HCT116 (cell line): ENCODE measurements at places on chromosomes 5 and 9.

GRCh38 chr5:138659121-138659520 lies 83.9 kb upstream of the HSPA9 start:
- no peak for DNase-seq

DNA sequence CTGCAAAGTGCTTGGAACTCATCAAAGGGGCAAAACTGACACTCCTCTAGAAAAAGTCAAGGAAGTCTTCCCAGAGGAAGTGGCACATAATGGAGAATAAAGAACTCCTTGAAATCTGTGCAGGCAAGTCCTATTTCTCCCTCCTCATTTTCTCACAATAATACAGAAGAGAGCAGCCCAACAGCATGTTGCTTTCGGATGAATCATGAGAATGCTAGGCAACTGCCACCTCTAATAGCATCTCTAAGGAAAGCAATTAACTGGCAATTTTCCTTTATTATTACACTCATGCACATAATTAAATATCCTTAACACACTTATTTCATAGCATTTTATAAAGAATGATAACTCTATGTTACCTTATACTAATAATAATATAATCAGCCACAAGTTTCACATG lies 122.2 kb upstream of the PTGER4 start:
- DNase-seq: no peak

DNA sequence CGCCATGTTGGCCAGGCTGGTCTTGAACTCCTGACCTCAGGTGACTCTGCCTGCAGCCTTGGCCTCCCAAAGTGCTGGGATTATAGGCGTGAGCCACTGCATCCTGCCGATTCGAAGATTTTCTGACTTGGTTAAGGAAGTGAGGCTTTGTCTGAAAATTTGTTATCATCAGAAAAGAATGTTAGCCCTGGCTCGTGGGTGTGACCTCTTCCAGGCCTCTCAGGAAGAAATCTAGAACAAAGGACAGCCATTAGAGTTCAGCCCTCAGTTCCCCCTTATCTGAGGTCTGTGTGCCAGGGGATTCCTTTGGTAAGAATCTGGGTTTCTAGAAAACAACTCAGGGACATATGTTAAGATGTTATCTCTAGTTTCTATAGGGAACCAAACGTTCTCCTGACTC lies 6.2 kb downstream of the OR2S2 start:
- no peak for DNase-seq

DNA sequence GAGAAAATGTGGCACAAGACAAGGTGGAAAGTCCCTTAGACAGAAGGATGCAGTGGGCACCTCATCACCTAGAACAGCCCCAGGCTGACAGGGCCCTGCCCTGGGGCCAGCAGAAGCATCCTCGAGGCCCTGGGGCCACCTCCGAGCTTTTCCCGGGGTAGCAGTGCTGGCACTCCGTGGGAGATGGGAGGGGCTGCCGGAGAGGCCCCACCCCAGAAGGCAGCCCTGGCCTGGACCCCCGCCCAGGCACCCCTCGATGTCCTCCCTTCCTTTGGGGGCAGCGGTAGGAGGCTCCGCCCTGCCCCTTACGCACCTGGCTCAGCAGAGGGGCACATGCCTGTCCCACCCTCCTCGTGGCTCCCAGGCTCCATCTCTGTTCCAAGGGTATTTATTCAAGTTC lies 17.7 kb upstream of the NSMF start:
- no peak for DNase-seq
